ENCODE measurements at places on chromosomes 1 and 21. TPM values are rescaled to one million over a fixed set of nuclear protein-coding genes. Genes with fewer than 3 reads are reported as not detected.
A peak's percentile ranks its signal among the peaks of the same experiment; 100 is the strongest.

DNA sequence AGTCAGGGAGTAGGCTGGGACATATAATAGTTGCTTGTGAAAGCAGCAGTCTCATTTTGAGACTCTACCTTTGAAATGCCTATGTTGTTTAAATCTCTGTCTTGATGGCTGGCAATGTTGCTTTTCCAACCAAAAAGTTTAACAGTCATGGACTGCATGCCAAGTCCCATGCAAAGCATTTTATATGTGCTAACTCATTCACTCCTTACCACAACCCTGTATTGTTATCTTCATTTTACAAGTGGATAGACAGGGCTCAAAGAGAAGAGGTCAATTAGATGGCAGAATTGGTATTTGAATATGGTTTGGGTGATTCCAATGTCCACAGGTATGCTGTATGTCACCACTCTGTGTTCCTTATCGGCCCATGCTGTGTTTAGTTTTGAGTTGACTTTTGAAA is 331.4 kb upstream of the USP24 start:
- no peak for ATAC-seq

DNA sequence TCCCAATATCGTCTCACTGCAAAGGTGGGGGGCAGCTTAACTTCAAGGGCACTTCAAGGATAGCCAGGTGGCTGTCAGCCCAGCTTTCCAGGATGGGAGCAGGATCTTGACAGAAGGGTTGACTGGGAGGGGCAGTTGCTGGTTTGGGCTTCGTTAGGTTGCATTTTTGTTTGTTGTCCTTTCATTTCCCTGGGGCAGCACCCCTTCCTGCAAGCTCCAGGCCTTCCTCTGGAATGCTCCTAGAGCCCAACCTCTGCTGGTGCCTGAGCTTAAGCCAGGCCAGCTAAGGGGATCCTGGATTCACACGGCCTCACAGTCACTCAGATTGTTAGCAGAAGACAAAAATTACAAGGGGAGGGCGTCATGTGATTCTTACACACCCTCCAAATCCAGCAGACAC is 4.1 kb upstream of the OLIG2 start:
- no peak for ATAC-seq

DNA sequence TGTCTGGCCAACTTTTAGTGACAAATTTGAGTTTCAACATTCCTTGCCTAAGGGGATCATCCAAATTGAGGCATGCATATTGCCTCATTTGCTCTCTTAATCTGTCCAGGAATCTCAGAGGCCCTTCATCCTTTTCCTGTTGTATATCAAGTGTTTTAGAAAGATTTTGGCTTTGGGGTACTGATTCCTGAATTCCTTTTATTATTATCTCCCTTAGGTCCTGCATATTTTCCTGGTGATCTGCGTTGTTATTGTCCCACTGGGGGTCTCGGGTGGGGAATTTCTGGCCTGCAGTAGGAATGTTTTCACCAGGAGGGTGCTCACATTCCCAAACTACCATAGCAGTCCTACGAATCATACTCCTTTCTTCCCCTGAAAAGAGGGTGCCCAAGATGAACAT is 4.4 kb upstream of the AADACL3 start:
- no peak for ATAC-seq

DNA sequence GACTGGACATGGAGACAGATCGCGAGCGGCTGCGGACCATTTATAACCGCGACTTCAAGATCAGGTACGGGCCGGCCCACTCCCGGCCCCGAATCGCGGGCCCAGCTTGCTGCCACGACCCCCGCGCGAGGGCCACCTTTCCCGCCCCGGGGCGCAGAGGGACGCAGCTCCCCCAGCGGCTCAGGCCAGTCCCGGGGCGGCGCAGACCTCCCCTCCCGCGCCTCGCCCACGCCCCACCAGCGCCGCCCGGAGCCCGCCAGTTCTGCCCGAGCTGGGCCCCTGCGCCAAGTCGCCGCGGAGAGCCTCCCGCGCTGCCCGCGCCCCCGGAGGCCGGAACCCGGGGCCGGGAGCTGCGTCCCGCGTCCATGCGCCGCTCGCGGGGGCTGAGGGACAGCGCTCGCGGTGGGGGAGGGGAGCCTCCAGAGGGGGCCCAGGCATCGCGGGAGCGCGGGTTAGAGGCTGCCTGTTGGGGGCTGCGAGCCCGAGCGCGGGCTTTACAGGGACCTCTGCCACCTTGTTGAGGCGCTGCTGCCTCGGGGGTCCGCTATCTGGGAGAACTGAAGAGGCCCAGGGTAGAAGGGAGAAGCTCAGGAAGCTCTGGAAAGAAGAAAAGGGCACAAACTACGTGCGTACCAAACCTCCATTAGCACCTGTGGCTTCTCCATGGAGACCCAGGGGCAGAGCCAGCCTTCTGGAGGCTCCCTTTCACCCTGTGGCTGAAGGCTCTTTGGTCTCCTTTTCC is 698 bp downstream of the MOV10 start:
- ATAC-seq, result peak; percentile 78

- ATAC-seq, result no peak
Measured at GRCh38 chr1:72942008-72942407, 659.7 kb upstream of the NEGR1 start.

DNA sequence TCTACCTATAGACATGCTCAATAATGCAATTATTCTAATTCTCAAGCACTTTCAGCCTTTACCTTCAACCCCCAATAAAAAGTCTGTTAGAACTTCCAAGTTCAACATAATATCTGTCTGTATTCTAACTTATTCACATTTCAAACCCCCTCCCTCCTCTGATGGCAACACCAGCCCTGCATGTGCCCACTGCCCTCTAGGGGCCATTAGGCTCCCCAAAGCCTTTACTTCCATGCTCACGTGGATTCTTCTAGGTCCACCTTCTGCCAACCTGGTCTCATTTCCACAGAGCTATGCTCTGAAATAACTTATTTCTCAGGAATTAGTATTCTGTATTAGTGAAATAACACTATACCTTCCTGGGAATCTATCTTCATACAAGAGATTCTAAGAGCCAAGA is 22.2 kb upstream of the KPRP start:
- ATAC-seq, result no peak

- no peak for ATAC-seq
Measured at GRCh38 chr21:14989359-14989758, 75.4 kb downstream of the NRIP1 start.

GRCh38 chr1:23793018-23793781 is 2.3 kb downstream of the LYPLA2 start:
- ATAC-seq, result peak; percentile 22

The HES3 gene
- not detected for total RNA-seq

The HSD3B1 gene
- not detected for total RNA-seq

The RORC gene
- total RNA-seq, result 0.26 TPM

The ITGB2 gene
- not detected for total RNA-seq

- ATAC-seq, result peak; percentile 54
Measured at GRCh38 chr1:113647164-113647563, 112.1 kb downstream of the PHTF1 start.

GRCh38 chr1:161962091-161962887 is 61.4 kb downstream of the OLFML2B start:
- peak; percentile 87 for ATAC-seq

GRCh38 chr1:26277261-26277661 is 2.6 kb upstream of the SH3BGRL3 start:
- no peak for ATAC-seq

The PDZK1 gene
- 1.8 TPM for total RNA-seq

GRCh38 chr1:179380299-179380698 is 14.5 kb downstream of the AXDND1 start:
- no peak for ATAC-seq

The PROX1 gene
- total RNA-seq, result 9.5 TPM

The MXRA8 gene
- 102 TPM for total RNA-seq

GRCh38 chr1:89724369-89725010 is 91.6 kb downstream of the LRRC8C start:
- no peak for ATAC-seq

GRCh38 chr1:38028105-38028591 is 15.6 kb downstream of the UTP11 start:
- ATAC-seq, result no peak

DNA sequence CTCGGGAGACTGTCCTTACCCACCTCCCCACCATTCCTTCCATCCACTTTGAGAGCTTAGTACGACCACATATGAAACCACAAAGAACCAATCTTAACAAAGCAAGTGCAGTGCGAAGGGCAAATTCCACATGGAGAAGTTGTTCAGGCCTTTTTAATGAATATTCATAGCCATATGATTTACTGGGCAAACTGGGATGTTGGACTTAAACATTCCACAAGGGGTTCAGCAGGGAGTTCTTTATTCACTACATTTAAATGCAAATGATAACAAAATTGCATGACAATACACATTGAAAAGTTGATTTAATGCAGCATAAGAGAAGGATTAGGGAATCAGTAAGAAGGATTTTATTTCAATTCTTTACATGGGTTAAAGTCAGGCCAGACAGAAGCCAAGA is 14.7 kb downstream of the NMNAT2 start:
- ATAC-seq, result peak; percentile 86

The TACSTD2 gene
- not detected for total RNA-seq

DNA sequence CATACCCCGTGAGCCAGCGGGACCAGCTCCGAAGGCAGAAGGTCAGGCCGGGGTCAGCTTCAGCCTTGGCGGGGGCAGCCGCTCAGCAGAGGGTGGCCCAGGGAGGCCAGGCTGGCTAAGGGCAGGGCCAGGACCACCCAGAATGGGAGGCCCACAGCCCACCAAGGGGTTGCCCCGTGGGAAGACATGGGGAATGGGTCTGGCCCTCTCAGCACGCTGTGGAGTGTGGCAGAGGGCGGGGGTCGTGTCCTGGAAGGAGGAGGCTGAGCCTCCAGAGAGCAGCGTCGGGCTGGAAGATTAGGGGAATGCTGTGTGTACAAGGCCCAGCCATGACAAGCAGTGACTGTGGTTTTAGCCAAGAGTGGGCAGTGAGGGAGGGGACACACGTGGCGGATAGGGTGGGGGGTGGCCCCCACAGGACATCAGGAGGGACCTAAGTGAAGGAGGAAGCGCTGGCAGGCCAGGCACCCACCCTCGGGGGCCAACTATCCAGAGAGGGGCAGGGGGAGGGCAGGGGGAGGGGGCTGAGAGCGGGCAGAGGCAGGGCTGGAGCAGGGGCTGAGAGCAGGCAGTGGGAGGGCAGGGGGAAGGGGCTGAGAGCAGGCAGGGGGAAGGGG is 43.9 kb upstream of the POFUT2 start:
- peak; percentile 15 for ATAC-seq

- peak; percentile 78 for ATAC-seq
Measured at GRCh38 chr1:201450721-201451291, 18.2 kb downstream of the PHLDA3 start.

The PRPF38A gene
- 46.9 TPM for total RNA-seq

DNA sequence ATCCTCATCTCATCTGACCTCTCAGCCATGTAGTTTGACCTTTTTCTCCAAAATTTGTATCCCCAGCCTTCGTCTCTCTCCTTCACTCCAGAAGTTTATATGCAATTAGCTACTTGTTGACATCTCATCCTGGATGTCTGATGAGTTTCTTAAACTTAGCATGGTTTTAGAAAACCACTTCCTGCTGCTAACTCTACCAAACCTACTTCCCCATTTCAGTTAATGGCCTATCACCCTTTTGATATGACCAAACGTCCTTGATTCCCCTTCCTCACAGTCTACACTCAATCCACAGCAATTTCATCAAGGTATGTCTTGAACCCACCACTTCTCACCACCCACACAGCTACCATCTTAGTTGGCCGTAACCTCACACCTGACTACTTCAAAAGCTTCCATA is 121.9 kb downstream of the LRRC40 start:
- ATAC-seq, result no peak

DNA sequence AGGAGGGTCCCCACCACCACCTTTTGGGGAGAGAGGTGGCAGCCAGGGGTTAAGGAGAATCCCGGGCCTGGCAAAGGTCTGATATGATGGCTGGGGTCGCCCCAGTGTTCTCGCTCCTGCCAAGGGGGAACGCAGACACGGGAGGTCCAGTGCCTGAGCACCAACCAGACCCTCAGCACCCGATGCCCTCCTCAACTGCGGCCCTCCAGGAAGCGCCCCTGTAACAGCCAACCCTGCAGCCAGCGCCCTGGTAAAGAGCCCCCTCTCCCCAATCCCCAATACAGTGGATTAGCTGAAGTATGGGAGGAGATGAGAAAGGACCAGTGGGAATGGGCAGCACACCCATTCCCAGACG is 10.4 kb downstream of the ADAMTSL4 start:
- no peak for ATAC-seq

GRCh38 chr1:204578867-204579664 is 62.9 kb downstream of the MDM4 start:
- peak; percentile 64 for ATAC-seq

- no peak for ATAC-seq
Measured at GRCh38 chr1:89711140-89711778, 78.3 kb downstream of the LRRC8C start.

The PDC gene
- total RNA-seq, result 1.1 TPM

The CFHR4 gene
- total RNA-seq, result 0.11 TPM

The TADA1 gene
- 50.6 TPM for total RNA-seq

GRCh38 chr1:214838351-214838750 is 235.4 kb downstream of the CENPF start:
- ATAC-seq, result no peak

The TCHHL1 gene
- total RNA-seq, result 0.14 TPM
